Retina (tissue), 1 donor: ENCODE measurements at places on chromosomes 2 and 18.

- no peak for DNase-seq
These were observed 23.5 kb upstream of the GNAL start for GRCh38 chr18:11665587-11665986.

GRCh38 chr2:173496746-173497145 lies 142.1 kb downstream of the CDCA7 start:
- DNase-seq: no peak

GRCh38 chr2:61978522-61978921 lies 73.0 kb downstream of the COMMD1 start:
- no peak for DNase-seq

GRCh38 chr2:64487256-64488049 lies 33.5 kb downstream of the LGALSL start:
- DNase-seq: peak; percentile 24

GRCh38 chr2:72109291-72109690 lies 38.4 kb downstream of the CYP26B1 start:
- DNase-seq: no peak
